ENCODE measurements at places on chromosomes 1 and 21.

DNA sequence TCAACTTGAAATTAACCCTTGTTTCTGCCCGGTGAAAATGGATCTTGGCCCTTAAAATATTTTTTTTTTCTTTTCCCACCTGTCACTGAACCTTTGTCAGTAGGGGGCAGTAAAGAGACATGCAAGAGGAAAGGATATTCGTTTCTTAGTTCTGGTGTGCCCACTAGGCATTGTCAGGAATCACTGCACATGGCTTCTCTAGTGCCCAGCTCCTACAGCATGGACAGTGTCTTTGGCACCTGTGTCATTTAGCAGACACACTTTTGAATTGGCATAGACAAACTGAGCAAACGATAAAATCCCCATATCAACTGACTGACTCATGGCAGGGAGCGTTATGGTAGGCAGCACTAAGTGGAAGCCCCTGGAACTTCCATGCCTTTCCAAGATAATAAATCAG, 1048.1 kb downstream of the BRINP3 start:
- DNase-seq = no peak

GRCh38 chr1:210292231-210292871, 36.4 kb upstream of the HHAT start:
- peak; percentile 54 for DNase-seq

DNA sequence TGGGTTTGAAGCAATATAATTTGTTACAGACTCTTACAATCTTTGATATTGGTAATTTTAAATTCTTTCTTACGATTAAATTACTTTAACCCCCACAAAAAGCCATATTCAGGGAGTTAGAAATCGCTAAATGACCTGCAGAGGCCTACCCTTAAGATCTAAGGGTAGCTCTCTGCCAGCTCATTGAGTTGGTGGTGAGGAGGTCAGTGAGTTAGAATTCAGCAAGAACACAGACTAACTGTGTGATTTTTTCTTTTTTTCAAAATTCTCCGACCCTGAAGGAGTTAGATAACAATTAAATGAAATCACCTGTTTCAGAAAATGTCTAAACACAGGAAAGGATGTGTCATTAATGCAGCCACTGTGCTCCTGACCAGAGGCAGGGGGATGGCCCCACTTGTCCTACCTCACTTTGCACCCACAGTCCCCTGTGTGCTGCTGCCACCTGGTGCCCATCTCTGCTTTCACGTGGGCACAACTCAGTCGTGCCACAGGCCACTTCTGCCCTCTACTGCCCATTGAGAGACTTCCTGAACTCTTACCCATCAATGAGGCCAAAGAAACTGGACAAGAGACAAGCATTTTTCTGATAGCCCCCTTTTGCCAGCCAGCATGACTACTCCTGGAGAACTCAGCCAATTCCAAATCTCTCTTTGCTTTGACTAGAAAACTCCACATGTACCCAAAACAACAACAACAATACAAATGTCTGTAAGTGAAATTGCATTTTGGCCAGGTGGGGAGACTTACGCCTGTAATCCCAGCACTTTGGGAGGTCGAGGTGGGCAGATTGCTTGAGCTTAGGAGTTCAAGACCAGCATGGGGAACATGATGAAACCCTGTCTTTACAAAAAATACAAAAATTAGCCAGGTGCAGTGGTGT, 8.4 kb downstream of the CFAP45 start:
- peak; percentile 83 for DNase-seq

DNA sequence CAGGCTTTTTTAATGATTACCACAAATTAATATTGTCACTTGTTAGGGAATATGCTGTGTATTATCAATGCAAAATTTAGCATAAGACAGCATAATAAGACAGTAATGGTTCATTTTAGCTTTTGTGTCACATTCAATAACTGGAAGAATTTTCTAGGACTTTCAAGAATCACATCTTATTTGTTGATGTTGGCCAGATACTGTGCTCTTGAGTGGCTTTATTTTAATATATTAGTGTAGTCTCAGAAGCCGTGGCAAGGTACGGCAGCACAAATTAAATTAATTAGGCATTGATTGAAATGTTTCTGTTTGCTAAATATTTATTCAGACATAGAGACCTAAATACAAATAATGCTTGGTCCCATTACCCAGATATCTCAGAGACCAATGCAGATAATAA, 10.4 kb downstream of the IFI44L start:
- no peak for DNase-seq

- DNase-seq = no peak
Observed at GRCh38 chr1:76568573-76569238, 298.6 kb upstream of the ST6GALNAC5 start.

GRCh38 chr21:25640202-25640942, 1.3 kb downstream of the JAM2 start:
- DNase-seq = no peak

- no peak for DNase-seq
Observed at GRCh38 chr1:157566484-157567300, 14.4 kb upstream of the FCRL5 start.

DNA sequence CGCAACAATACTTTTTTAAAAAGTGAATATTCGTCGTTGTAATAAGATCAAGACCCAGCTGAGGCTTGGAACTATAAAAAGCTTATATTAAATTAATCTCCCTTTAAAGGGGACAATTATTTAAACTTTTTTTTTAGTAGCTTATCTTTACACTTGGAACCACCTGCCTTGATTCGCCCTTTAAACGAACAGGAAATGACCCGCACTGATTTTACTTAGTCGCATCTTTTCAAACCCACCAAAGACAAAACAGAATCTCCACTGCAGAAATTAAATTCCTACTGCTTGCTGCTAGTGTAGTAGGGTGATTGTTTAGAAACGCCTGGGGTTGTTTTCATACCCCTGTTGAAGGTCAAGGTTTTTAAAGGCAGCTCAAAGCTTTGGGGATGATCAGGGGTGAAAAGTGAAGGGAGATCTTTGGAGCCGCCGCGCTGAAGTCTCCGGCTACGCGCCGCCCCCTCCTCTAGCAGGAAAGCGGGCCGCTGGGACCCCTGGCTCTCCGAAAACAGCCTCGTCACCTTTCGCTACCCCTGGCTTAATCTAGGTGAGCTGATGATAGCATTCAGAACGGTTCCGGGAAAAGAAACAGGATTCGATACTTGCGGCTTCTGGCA, 163.4 kb downstream of the RUNX1 start:
- DNase-seq = peak; percentile 29

- DNase-seq = no peak
Observed at GRCh38 chr1:113388017-113388620, 2.2 kb upstream of the MAGI3 start.

- no peak for DNase-seq
Observed at GRCh38 chr21:33013626-33014025, 12.1 kb upstream of the OLIG2 start.

- DNase-seq = no peak
Observed at GRCh38 chr21:42515708-42516502, 2.3 kb downstream of the SLC37A1 start.

GRCh38 chr1:198860371-198860770, 221.5 kb downstream of the PTPRC start:
- DNase-seq = no peak

DNA sequence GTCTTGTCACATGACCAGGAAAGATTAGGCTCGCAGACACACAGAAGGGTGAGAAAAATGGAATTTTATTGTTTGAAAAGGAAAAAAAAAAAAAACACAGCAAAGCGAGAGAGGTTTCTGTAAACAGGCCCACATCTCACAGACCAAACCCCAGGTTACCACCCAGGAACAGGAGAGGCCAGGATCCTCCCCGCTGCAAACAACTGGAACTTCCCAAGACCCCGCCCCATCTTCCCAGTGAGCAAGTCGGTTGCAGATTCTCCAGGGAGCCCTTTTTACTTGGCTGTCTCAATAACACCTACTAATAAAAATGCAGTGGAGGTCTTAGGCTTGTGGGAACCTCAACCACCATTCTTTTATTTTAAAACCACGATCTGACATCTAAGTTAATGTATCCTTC, 84.7 kb upstream of the ETS2 start:
- no peak for DNase-seq

- no peak for DNase-seq
Observed at GRCh38 chr1:243842978-243843511, 7.0 kb downstream of the AKT3 start.

GRCh38 chr1:10873189-10873588, 76.7 kb upstream of the CASZ1 start:
- no peak for DNase-seq

- no peak for DNase-seq
Observed at GRCh38 chr21:33020558-33021100, 5.1 kb upstream of the OLIG2 start.

- DNase-seq = peak; percentile 62
Observed at GRCh38 chr1:1272341-1273208, 1.1 kb downstream of the UBE2J2 start.

- no peak for DNase-seq
Observed at GRCh38 chr1:3564921-3565831, 46.1 kb downstream of the MEGF6 start.

DNA sequence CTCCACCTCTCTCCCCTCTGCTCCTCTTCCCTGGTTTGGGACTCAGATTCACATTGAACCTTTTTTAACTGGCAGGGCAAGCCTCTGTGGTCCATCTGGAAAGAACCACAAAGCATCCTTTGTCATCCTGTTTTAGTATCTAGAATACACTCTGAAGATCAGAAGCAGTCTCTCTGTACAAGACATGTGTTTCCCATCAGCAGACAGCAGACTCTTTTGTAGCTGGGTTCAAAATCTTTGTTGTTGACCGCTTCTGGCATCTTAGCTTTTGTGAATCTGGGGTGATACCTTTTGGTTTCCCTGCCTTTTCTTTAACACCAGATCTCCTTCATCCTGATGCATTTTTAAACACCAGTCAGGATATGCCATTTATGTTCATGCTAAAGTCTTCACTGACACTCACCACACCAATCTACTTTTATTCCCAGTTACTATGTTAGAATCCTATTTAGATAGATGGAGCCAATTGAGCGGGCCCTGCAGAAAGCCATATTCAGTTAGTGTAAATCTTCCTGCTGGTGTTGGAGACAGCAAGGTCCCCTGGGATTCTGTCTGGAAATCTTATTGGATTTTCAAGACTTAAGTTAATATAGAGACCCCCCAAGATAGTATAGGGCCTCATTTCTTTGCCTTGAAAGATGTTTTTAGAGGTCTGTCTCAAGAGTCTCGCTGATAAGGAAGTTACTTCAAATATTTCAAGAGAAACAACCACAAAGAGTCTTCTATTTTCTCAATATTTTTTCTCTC, 51.1 kb downstream of the ST6GALNAC3 start:
- no peak for DNase-seq

DNA sequence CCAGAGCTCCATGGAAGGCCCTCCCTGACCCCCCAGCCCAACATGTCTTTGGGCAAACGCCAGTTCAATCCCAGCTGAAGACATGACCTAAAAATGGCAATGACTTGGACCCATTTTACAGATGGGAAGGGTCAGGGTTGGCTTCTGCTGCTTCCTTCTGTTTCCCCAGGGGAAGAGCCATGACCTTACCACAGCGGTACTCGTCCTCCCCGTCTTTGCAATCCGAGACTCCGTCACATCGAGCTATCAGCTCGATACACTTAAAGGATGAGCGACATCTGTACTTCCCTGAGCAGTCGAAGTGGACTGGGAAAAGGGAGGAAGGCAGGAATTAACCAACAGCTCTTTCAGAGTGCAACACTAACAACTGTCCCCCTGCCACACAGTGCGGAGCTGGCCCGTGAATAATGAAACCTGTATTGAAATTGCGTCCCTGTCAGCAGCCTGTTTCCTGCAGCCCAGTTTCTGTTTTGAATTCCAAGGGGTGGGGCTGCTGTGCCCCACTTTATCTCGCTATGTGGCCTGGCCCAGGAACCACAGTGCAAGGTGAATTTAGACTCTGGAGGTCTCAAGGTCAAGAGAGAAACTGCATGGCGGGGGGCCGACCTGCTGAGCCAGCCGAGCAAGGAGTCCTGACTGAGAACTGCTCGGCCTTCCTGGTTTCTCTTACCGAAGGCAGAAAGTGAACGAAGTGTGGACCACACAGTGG, 7.0 kb downstream of the TMPRSS3 start:
- peak; percentile 87 for DNase-seq

DNA sequence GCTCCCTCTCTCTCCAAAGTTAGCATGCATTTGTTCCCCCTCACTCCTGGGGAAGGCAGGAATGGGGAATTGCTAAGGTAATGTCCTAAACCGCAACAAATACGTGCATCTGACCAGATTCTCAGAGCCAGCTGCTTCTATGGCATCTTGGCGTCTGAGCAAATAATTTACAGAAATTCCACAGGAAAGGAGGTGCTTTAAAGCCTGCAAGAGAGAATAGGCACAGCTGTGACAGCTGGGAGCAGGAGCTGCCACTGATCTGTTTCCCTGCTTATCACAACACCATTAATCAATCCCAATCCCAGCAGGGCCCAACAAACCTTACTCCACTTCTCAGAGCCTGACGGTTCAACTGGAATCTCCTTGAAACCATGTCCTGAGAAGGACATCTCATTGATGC, 83.5 kb upstream of the ZNF281 start:
- no peak for DNase-seq

DNA sequence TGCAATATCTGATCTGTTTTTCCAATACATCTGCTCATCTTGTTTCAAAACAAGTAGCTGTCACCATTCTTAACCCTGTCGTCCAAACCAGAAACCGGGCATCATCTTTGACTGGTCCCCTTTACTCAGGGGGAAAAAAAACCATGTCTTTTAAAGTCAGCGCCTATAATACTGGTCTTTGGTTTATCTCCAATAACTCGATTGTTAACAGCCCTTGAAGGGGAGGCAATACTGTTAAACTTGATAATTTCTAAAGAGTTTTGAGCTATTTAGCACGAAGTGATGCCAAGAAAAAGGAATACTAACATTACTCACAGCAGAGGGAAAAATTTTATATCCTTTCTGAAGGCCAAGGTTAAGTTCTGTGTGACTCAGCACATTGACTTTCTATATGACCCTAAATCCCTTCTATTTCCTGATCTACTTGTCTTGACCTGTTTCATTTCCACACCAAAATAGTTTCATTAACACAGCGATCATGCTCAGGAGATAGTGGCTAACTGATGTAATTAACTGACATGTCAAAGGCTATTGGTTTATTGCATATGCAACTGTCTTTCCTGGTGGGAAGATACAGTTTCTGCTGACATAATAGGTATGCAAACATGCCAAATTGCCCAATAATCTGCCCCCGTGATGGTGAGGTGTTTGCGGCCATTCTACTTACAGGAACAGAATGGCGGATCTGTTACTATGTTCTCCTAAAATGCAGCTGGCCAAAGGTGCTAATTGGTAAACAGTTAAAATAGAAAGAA, 59.1 kb downstream of the NFIA start:
- peak; percentile 69 for DNase-seq

GRCh38 chr1:110872366-110872744, 593 bp upstream of the CD53 start:
- no peak for DNase-seq

Measured in SW480 (cell line).